Inflammatory macrophage treated with lipopolysaccharide for 1 hour (primary cell): ENCODE measurements at places on chromosomes 12 and 14.
A peak's percentile ranks its signal among the peaks of the same experiment; 100 is the strongest.

DNA sequence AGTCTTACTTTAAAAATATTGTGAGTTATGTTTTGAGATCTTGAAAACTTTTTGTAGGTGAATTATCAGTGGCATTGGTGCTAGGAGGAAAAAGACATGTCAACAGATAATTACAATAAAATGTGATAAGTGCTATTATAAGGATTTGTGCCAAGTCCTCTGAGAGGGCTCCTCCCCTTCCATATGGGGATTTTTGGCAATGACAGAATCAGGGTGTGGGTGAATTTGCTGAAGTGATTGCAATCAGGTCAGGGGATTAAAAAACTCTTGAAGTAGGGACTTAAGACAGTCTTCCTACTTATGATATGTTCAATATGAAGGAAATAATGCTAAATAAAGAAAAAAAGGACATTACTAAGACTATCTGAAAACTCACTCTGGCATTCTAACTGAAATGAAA is 122.5 kb downstream of the SLC15A5 start:
- DNase-seq: peak; percentile 92

DNA sequence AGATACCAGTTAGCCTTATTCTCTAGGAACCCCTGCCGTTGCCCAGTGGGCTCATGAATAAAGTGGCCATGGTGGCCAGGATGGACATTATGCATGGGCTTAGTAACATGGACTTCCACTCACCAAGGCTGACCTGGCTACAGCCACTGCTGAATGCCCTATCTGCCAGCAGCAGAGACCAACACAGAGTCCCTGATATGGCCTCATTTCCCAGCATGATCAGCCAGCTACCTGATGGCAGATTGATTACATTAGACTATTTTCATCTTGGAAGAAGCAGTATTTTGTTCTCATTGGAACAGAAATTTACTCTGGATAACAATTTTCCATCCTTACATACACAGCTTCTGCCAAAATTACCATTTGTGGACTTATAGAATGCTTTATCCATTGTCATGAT is 16.2 kb upstream of the LPCAT3 start:
- DNase-seq: no peak

GRCh38 chr14:68278576-68279436 is 459.2 kb downstream of the RAD51B start:
- DNase-seq: no peak

DNA sequence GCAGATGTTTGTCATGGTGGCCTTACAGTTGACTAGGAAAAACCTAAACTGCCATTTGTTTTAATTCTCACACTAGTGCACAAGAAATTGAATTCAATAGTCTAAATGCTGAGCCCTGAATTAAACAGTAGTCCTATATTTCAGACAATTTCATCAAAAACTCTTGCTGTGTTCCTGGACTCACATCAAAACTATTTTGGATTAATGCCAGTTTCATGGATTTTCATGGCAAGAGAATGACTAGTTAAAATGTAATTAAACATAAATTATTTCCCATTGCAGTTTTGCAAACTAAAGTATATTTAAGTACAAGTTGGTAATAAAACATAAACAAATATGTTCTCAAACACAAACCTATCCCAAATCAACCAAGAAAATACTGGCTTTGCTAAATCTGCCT is 468.0 kb upstream of the PRICKLE1 start:
- no peak for DNase-seq

GRCh38 chr12:112418608-112419296 is at the start of gene PTPN11:
PTPN11 (plus strand) TSS chr12:112418947; CDS start chr12:112419112, 165 bp downstream.
- DNase-seq: peak; percentile 92

DNA sequence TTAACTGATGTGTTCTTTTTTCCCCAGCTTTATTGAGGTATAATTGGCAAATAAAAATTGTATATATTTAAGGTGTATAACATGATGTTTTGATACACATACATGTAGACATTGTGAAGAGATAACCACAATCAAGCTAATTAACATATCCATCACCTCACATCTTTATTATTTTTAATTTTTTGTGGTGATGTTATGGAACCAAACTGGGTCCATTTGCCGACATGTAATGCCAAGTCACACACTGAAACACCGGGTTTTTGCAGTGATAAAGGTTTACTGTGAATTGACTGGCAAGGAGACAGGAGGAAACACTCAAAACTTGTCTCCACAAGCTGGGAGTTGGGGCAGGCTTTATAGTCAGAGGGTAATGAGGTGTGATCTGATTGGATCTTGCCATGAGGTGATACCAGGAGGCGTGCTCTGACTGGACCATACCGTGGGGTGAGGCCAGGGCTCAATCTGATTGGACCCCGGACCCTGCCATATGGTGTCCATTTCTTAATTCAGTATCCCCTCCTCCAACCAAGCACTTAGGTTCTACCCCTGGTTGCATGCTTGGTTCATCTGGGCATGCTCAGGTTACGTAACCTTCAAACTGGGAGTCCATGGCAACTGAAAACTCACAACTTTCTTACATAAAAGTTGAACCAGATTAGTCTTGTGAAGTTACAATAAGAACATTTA is 11.8 kb upstream of the WSCD2 start:
- no peak for DNase-seq

- DNase-seq: no peak
Observed at GRCh38 chr12:131990066-131990979, 40.6 kb downstream of the EP400 start.

- DNase-seq: no peak
Observed at GRCh38 chr12:131349397-131350127, 361.3 kb upstream of the SFSWAP start.

DNA sequence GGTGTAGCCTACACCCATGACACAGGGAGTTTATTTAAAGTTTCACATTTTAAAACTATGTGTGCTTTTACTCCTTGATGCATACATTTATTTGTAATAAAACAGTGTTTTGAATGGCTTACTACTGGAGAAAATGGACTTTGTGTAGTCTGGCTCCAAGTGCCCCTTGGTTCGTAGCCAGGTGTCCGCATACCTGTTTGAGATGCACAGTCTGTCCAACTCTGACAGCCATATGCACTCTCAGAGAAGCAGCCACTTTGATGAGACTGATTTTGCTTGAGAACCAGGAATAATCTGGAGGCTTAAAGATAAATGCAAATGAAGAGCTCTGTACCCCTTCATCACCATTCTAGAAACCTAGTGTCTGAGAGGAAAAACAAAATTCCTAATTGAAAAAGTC is 24.0 kb downstream of the RTN1 start:
- DNase-seq: no peak

GRCh38 chr14:58878439-58879139 is 240.8 kb downstream of the DACT1 start:
- DNase-seq: no peak

DNA sequence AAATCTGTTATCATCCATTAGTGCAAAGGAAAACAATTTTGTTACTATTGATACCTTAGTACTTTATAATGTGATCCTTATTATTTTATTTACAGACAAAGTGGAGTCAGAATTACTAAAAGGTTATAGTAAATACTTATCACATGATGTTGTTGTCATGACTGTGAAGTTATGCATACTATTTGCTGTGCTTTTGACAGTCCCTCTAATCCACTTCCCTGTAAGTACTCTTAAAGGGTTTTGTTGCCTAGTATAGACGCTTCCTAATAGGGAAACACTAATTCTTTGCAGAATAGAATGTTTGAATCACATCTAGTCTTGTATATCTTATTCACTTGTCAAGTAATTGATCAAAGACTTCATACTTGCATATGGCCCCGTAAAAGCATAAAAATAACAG is 69.4 kb downstream of the SLC38A6 start:
- peak; percentile 64 for DNase-seq

GRCh38 chr14:105876829-105877228 is 350.4 kb downstream of the TMEM121 start:
- no peak for DNase-seq

DNA sequence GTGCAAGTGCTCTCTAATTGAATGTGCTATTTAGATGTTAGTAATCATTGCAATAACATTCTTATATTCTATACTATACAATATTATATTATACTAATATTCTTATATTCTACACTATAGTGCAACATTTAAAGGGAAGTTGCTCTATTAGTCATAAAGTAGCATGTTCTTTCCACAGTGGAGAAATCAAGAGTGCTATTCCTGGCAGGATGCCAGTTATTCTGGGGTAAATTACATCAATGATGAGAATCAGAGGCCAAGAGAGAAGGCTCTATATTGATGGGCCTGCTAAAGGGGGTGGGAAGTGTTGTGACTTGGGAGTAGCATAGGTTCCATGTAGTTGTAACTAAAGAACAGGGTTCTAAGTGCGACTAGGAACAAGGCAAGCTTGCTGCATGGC is 121.5 kb downstream of the SLC15A5 start:
- DNase-seq: peak; percentile 91

- no peak for DNase-seq
Observed at GRCh38 chr12:4431436-4431835, 14.2 kb downstream of the FGF6 start.

GRCh38 chr14:42617005-42617404 is 1010.3 kb downstream of the LRFN5 start:
- no peak for DNase-seq

GRCh38 chr12:67073336-67073735 is 195.8 kb upstream of the CAND1 start:
- DNase-seq: no peak

GRCh38 chr12:108856428-108857157 is 790 bp downstream of the SSH1 start:
- DNase-seq: peak; percentile 78

GRCh38 chr12:39032034-39032433 is 126.6 kb upstream of the CPNE8 start:
- DNase-seq: no peak

- DNase-seq: no peak
Observed at GRCh38 chr14:20630340-20631022, 11.0 kb downstream of the OR6S1 start.

GRCh38 chr12:123085730-123086487 is 65.0 kb downstream of the PITPNM2 start:
- DNase-seq: no peak

DNA sequence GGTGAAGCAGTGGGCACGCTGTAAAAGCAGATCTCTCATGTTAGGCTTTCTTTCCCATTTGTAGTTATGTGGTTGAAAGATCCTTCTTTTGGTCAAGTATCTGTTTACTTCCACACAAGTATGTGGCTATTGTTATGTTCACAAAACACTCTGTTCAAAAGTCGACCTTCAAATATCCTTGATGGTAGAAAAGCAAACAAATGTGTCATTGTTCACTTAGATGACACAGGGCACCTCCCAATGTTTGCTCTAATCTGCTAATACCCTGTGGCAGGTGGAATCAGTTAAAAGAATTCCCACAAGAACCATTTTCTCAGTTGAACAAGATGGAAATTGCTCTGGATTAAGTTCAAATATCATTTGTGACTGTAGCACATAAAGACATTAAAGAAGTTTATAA is 43.6 kb upstream of the NAA30 start:
- no peak for DNase-seq
